Activated B cell treated with CpG ODN at 0.5 μM for 24 hours (primary cell): ENCODE measurements at places on chromosomes 1 and 21.

GRCh38 chr1:57782357-57782756 is 358.5 kb upstream of the DAB1 start:
- DNase-seq: no peak

GRCh38 chr21:26403321-26403720 is 169.8 kb downstream of the CYYR1 start:
- DNase-seq: no peak

- no peak for DNase-seq
These were observed 32.4 kb downstream of the PRMT2 start for GRCh38 chr21:46667741-46668380.

DNA sequence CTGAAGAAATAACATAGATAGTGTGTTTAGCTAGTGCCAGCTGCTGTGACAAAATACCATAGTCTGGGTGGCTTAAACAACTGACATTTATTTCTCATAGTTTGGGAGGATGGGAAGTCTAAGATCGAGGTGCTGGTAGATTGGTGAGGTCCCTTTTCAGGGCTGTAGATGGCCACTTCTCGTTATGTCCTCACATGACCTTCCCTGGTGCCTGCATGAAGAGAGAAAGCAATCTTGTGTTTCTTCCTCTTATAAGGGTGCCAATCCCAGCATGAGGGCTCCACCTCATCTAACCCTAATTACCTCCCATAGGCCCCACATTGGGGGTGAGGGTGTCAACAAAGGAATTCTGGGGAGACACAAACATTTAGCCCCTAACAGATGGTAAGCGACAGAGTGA is 9.3 kb downstream of the MTARC2 start:
- no peak for DNase-seq

- DNase-seq: no peak
These were observed 227.6 kb downstream of the RGS7 start for GRCh38 chr1:241129207-241129960.

DNA sequence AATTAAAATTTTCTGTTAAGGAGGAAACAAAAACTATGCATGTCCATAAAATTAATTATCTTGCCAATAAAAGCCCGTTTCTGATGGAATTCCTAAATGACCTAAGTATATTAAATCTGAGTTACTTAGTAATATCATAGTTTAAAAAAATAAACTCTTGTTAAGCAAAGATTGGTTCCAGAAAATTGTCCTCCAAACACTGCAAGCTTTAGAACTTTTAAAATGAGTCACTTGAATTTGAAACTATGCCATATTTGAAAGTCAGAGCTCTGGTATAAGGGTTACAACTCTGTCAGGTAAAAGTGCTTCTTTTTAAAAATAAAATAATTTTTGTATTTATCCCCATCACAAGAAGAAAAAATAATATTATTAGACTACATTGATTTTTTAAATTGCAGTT is 409.5 kb downstream of the PLPP3 start:
- DNase-seq: no peak

- DNase-seq: no peak
These were observed 14.7 kb downstream of the RUNX1 start for GRCh38 chr21:35034203-35034926.

DNA sequence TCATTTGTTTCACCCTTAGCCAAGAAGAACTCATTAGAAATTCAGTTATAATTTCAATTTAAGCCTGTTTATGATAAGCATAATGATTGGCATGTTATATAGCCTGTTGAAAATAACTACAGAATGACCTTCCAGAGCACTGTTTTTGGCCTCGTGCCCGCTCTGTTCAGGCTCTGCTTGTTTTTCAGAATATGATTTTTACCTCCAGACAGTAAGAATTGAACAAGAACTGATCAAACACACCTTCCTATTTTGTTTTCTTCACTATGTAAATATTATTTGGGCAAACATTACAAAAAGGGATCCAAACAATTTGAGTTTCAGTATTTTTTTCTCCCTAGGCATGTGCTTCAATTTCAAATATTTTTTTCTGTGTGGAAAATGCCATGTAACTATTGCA is 48.1 kb upstream of the ANGPTL1 start:
- no peak for DNase-seq

DNA sequence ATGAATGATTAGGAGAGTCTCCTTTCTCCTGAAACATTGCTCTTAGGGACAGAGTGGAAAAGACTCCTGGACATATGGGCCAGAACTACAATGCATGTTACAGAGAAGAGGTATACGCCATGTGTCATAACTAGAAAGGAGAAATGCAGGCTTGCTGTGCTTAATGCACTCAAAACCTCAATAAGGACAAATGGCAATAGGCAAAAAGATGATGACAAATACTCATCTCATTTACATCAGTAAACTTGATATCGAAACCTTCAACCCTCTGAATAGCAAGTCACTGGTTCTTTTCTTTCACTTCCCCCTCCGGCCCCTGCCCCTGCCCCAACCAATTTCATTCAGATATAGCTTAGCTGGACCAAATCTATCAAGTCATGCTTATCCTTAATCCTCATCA is 1.9 kb upstream of the GPR88 start:
- DNase-seq: no peak

- no peak for DNase-seq
These were observed 66.1 kb upstream of the PLA2G4A start for GRCh38 chr1:186762653-186763052.

DNA sequence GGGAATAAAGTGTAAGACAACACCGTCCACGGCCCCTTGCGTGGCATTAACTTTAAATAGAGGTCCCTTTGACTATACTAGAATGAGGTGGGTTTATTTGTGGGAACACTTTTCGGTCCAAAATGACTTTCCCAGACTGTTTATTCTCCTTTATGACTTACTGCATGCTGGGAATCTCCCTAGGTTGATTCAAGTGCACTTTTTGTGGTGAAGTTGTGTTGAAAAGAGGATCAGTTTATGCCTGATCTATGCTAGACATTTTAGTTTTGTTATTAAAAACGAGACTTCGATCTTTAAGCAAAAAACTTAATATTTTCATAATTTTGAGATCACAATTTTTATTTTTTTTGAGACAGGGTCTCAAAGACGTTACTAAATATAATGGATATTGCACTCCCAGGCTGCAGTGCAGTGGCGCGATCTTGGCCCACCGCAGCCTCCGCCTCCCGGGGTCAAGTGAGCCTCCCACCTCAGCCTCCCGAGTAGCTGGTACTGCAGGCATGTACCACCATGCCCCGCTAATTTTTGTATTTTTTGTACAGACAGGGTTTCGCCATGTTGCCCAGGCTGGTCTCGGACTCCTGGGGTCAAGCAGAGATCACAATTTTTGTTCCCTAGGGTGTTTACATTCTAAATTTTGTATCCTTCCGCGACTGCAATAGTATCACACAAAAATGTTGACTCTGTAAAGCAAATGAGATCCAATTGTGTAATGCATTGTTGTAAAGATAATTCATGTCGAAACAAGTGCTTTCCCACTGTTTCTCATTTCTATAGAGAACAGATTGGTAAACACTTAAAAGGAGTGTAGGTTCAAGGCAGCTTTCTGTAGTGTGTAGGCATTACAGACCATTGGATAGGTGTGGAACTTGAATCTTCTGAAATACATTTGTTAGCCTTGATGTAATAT is 1.6 kb downstream of the CDC42 start:
- no peak for DNase-seq

DNA sequence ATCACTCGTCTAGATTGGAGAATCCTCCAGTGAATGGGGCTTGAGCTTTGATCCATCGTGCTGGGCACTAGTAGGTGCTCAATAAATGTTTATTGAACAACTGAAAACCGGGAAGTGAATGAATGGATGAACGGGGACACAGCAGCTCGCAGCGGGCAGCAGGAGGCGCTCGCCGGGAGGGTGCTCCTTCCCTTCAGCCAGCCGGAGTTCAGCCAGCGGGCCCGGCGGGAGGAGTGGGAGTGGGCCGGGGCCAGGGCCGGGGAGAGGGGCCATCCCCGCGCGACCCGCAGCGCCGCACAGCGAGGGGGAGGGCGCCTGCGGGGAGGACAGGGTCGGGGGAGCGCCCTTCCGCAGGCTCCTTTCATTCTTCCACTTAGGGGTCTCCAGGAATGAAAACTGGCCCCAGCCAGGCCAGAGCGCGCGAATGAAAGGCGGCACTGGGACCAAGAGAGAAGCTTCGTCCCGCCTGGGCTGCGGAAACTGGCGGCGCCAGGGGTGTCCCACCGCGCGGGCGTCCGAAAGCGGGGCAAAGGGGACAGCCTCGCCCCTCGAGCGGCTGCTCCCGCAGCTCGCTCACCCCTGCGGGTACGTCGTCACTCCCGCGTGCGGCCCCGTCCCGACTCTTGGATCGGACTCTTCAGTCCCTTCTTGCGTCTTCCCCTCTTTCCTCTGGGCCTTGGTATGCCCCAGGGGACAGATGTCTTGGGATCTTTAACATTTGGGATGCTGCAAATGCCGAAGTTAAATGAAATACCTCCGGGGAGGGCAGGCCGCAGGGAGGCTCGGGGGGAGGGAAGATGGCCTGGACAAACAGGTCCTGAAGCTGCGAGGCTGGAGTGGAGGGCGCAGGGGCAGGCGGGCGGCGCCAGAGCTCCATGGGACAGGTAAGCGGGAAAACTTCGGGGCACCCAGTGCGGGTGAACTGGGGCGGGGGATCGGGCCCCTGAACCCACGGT is 3.6 kb upstream of the INAVA start:
- DNase-seq: no peak

- DNase-seq: no peak
These were observed 423.3 kb upstream of the OLFM3 start for GRCh38 chr1:102420034-102420433.

DNA sequence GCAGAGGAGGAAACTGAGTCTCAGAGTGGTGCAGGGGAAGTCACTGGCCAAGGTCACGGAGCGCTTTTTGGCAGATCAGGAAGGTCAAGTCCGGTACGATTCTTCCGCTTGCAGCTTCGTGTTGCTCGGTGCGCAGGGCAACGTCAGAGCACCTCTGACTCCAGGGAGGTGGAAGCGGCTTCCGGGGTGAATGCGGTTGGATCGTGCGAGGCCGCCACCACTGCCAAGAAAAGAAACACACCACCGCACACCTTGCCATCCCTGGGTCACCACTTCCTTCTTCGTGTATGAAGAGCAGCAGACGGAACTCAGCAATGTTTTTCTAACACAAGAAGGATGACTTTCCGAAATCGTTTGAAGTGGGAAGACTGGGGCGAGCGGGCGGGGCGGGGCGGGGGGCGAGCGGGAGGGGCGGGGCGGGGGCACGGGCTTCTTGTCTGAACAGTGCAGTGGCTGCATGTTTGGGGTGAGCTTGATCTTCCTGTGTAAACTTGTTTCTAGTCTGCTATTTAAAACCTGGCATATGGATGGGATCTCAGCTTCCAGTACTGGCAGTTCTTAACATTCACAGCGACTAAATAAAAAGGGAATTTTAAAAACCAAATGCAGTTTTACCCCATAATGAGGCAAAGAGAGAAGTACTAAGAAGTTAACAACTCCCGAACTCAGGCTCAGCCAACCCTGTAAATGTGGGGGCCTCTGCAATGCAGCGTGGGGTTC is 300.0 kb downstream of the RRAGC start:
- peak; percentile 65 for DNase-seq

DNA sequence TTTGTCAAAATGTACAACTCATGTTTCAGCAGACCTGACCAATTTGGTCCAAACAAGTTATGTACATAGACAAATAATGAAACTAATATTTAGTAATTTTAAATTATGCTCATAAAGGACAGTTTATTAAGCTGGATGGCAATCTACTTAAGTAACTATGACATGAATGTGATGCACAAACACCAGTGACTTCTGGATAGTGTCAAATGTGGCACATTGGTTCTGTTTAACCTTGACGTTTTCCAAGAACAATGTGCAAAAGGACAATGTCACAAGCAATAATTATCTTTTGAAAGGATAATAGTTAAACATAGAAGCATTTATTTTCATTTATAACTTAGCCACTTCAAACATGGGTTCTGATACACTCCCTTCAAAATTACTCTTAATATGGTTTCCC is 80.0 kb downstream of the TRIM33 start:
- no peak for DNase-seq

- DNase-seq: no peak
These were observed 3.6 kb downstream of the DDAH1 start for GRCh38 chr1:85461216-85461918.

DNA sequence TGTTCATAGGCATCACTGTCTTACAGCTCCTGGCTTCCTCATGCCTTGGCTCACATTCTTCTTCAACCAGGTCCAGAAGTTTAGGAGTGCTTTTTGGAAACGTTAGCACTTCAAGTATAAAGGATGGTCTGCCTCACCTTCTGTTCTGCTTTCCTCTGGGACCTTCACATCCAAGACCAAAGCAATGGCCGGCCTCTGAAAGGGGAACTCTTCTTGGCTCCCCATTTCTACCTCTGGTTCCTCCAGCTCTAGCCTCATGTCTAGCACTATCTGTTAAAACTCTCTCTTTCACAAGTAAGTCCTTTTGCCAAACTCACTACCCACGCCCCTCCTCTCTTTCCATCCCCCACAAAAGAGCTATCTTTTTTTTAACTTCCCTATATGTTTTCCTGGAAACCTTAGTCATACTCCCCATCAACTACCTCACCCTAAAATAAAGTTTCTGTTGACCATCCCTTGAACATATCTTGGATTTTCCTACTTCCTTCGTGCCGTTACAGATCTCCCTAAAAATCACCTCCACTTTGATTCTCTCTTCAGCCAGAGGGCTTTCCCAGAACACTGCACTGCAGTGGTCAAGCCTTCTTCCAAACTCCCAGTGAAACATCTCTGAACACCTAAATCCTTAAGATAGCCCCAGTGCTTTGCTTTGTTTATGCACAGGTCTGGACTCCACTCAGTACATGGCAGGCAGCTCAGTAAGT is 7.9 kb downstream of the SORT1 start:
- DNase-seq: no peak

- DNase-seq: no peak
These were observed 37.0 kb downstream of the NAV1 start for GRCh38 chr1:201575912-201576311.

GRCh38 chr21:46205166-46205565 is 20.9 kb upstream of the SPATC1L start:
- no peak for DNase-seq

DNA sequence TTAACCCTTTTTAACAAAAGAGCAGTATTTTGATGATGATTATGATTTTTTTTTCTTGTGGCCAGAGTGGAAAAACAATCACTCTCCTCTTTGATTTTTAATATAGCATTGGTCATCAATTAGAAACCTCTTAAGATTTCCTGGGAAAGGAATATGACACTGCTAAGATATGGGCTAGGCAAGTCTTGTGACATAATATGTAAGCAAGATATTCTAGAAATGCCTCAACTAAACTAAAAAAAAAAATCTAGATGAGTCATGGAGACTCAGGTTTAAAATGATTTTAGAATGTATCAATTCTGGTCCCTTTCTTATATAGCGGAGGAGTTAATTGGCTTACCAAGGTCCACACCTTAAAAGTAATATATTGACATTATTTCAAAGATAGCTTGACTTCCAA is 60.3 kb upstream of the JUN start:
- no peak for DNase-seq

- no peak for DNase-seq
These were observed 55.1 kb downstream of the LRIG2 start for GRCh38 chr1:113128116-113128515.

- no peak for DNase-seq
These were observed 99.1 kb downstream of the PLA2G4A start for GRCh38 chr1:186927884-186928283.
